ENCODE measurements at places on chromosomes 7 and 10.

DNA sequence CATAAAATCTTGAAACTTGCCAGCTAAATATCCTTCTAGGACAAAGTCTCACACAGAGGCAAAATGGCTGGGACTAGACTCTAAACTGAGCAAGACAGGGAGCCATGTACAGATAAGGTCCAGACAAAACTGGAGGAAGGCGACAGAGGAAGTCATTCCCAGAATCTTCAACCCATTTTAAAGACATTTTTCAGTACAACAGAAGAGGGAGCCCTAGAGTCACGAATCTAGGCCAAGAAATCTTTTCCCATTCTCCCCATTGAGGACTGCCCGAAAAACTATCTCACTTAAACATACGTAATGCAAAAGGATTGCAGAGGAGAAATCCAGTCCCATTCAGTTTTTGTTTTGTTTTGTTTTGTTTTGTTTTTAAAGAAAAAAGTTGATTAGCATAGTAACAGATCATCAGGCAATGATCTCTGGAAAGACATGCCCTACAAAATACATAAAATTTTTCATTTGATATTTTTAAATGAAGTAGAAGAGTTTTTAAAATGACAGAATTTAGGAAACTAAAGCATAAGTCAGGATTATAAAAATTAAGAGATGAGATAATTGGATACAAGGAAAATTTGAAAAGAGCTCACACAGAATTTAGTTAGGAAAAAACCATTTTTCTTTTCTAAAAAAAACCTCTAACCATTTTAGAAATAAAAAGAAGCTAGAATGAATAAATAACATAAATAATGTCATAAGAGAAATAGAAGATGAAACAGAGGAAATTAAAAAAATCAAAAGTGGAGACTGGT, 16.9 kb upstream of the PRF1 start:
- peak; percentile 39 for DNase-seq

- peak; percentile 54 for DNase-seq
These were observed 18.0 kb downstream of the RNLS start for GRCh38 chr10:88565072-88565471.

DNA sequence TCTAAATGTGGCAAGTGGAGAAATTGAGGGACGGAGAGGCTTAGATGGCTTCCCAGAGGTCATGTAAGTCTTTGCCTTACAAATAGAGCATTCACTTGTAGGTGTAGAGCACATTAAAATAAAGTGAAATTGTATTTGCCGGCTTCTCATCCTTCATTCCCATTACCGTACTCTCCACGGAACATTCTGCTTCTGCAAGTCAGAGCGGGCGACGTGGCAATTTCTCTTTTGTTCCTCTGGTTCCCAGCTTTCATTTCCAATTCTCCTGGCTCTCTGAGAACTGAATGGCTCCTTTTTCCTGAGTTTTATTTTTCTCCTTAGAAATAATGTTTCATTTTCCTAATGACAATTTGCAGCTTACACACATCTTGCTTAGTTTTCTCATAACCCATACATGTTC, 51.3 kb upstream of the PFKP start:
- no peak for DNase-seq

DNA sequence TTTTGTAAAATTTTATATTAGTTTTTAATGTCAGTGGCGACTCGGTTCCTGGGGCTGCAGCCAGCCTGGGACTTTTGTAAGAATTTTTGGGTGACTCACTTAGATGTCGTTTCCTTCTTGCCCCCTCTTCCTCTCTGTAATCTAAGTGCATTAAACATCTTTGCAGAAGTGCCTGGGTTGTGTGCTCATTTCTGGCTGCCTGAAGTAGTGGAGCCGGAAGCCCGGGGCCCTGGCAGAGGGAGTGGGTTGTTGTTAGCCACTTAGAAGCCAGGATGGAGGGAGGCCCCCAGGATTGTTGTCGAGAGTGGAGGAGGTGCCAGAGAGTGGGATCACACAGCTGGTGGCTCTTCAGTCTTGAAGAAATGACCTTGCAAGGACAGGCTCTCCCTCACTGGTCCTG, 11.0 kb upstream of the TRIM8 start:
- DNase-seq, result peak; percentile 73

- no peak for DNase-seq
These were observed 240.2 kb upstream of the NPSR1 start for GRCh38 chr7:34417781-34418180.

All from iris pigment epithelial cell (primary cell).